ENCODE measurements at places on chromosomes 1 and 21. TPM values are rescaled to one million over a fixed set of nuclear protein-coding genes. Genes with fewer than 3 reads are reported as not detected.

LCE1B gene
- not detected for total RNA-seq

OR10J1 gene
- total RNA-seq: not detected

VHLL gene
- 0.11 TPM for total RNA-seq

SLFNL1 gene
- 0.17 TPM for total RNA-seq

ZNF695 gene
- 1.5 TPM for total RNA-seq

CFHR3 gene
- not detected for total RNA-seq

GATAD2B gene
- 4.8 TPM for total RNA-seq

TNFRSF1B gene
- 23.7 TPM for total RNA-seq

TDRD5 gene
- total RNA-seq: 0.09 TPM

AADACL3 gene
- total RNA-seq: not detected

IFI44L gene
- not detected for total RNA-seq

NHLH1 gene
- not detected for total RNA-seq

C1QTNF12 gene
- 0.22 TPM for total RNA-seq

GUCA2B gene
- not detected for total RNA-seq

CFH gene
- 1.3 TPM for total RNA-seq

FCRL1 gene
- not detected for total RNA-seq

CD1C gene
- total RNA-seq: not detected

KLHL17 gene
- 2.7 TPM for total RNA-seq

LRIF1 gene
- total RNA-seq: 12.2 TPM

TEKT2 gene
- 0.33 TPM for total RNA-seq

EPHB2 gene
- total RNA-seq: 21.2 TPM

HSPB7 gene
- not detected for total RNA-seq

GBP6 gene
- total RNA-seq: not detected

TRIM45 gene
- total RNA-seq: 1.3 TPM

ORC1 gene
- 1.5 TPM for total RNA-seq

LORICRIN gene
- total RNA-seq: not detected

GBP3 gene
- 6.2 TPM for total RNA-seq

All from dermis lymphatic vessel endothelial cell (primary cell).